ENCODE measurements at places on chromosomes 16 and 17.

DNA sequence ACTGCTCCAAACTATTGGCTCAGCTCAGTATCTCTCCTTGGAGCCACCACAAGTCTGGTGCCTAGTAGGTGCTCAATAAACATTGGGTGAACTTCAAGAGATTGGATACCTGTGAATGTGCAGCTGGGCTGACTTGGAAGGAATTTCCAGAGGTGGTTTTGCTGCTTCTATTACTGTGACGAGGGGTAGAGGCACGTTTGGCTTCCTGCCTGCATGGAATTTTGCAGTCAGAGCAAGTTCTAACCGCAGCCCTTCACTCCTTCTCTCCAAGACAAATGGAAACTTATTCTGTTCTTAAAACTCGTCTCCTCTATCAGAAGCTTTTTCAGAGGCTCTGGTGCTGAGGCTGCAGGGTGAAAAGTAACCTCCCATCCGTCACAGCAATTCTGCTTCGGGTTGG is 342.5 kb downstream of the CPPED1 start:
- DNase-seq = no peak

DNA sequence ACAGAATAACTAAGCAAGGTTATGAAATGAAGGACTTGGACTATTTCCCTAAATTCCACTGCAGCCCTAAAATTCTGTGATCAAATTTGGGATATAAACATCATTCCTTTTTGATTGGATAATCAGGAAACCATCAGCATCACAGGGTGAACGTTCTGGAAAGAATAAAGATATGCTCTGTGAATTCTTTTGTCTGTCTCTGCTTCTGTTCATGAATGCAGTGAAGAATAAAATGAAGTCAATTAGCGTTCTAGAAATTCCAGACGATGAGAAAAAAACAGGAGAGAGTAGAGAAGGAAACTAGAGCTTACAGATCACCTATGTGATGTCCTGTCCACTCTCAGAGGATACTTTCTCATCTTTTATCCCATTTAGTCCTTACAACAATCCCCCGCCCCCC is 295.1 kb upstream of the SOX9 start:
- no peak for DNase-seq

DNA sequence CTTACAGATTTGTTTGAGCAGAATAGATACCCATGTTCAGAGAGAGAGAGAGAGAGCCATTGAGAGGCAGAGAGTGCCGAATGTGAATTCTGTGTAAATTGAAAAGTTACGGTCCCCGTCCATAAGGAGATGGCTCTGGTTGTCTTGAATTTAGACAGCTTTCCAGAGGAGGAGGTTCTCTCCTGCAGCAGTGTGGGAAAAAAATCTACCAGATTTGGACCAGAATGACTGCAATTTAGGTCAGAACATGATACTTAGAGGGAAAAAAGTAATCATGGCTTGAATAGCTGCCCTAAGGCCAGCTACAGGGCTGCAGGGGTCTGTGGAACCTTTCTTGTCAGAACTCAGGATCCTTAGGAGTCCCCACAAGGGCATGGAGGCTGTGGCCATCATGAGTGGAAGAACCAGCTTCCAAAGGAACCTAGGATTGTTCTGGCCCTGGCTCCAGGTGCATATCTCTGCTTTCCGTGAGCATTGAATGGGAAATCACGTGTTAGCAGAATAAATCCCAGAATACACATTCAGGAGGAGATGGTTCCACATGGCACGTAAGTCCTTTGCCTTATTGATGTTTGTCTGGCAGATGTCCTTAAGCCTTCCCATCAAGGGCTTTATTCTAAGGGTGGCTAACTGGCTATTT is 13.0 kb downstream of the PITPNC1 start:
- DNase-seq = no peak

- no peak for DNase-seq
Observed at GRCh38 chr16:3745751-3746355, 28.5 kb upstream of the TRAP1 start.

DNA sequence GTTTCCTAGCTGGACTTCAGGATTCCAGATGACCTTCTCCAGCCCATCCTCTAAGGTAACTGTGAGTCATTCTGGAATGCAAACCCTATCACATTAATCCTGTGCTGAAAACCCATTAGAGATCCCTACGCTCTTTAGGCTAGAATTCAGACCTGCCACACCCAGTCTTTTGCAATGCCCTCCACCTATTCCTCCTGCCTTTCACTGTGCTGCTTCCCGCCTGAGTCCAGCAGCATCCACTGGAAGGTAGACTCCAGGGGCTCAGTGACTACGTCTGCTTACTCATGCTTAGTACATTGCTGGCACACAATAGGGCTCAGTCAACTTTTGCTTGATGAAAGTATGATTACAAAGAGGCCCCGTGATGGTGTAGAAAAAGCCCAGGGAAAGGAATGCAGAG is 121.1 kb downstream of the SPACA3 start:
- DNase-seq = no peak

DNA sequence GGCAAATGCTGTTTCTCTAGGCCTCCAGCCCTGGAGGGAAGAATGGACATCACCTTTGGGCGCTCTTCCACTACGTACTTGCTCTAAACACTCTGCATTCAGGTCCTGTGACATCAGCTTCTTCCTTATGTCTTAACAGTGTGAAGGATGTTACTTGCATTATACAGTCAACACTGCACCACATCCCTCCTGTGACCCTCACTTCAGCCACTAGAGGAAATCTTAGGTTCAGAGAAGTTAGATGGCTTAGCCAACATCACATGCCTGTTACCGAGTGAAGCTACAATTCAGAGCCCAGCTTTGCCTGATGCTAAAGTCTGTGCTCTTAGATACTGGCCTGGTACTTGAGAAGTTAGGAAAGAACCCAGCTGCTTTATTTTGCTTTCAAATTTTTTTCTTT is 18.3 kb downstream of the UBFD1 start:
- no peak for DNase-seq

Data from left colon (tissue), 2 donors.